ENCODE measurements at places on chromosomes 13 and 19.

DNA sequence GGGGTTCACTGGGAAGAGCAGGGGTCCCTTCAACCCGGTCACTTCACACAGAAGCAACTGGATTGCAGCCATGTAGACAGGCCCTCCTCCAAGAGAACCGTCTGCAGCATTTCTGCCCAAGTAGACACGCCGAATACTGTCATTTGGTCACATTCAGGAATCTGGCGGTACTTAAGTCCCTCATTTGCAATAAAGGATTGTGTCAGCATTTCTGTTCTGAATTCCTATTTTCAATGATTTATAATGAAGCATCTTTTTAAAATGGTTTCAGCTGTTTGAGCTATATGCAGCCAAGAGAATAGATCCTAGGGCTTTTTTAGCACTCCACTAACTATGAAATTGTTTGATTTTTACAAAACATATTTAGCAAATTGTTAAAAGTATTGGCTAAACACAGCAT is 143.5 kb upstream of the SOX1 start:
- no peak for DNase-seq

DNA sequence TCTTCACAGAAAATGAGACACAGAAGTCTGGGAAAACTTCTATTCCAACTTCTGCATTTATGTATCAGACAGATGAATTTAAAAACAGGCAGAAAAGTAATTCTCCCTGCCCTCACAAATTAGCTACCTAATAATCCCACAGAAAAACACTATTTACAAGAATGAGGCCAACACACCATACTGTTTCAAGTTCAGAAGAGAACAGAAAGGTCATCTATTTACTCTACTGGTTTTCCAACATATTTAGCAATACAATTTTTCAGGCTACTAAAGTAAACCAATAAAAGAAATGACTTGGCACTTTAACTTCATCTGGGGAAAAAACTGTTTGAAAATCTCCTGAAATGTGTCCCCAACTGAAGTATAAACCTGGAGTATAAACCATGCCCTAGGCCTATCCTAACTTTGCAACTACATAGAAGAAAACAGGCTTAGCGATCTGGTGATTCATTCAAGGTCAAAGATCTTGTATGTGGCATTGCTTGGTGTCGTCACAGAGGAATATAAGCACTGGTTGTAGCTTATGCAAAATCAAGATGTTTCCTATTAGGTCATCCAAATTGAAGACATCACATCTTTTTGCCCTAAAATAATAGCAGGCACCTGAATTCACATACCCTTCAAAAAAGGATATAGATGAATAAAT is 20.1 kb upstream of the EBPL start:
- no peak for DNase-seq

- DNase-seq: no peak
Measured at GRCh38 chr13:106774621-106775020, 206.7 kb upstream of the ARGLU1 start.

DNA sequence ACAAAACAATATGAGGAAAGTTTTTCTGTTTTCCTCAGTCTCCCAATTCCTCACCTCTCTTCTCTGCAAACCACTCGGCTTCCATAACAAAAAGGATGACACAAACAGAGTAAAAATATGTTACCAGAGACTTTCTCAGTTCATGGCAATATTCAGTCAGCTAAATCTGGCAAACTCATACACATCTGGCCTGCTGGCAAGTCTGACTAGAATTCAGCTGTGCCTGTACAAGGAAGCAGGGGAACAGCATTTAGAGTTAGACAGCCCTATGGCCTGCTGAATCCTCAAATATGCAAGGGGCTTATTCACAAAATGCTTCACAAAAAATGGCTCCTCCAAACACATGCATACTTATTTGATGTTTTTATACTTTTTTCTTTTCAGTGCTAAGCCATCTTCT is 227.8 kb downstream of the ENOX1 start:
- no peak for DNase-seq

- DNase-seq: no peak
Measured at GRCh38 chr13:76687467-76687866, 198.7 kb downstream of the KCTD12 start.

DNA sequence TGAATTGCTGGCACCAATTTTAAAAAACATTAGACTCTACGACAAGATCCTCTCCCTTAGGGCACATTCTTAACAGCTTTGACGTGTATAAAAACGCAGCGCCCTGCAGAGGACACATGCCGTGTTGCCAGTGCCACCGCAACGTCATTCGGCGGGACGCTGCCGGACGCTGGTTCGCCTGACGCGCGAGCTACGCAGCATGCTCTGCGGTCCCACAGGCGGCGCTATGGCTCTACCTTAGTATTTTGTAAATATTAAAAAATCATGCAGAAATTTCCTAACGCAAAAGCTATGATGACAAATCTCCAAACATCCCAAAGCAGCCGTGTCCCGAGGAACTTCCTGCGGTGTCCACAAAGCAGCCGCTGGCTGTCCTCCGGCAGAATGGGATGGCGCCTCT is 4.2 kb upstream of the ADPRHL1 start:
- no peak for DNase-seq

- DNase-seq: no peak
Measured at GRCh38 chr13:99636306-99636705, 135.0 kb downstream of the TM9SF2 start.

DNA sequence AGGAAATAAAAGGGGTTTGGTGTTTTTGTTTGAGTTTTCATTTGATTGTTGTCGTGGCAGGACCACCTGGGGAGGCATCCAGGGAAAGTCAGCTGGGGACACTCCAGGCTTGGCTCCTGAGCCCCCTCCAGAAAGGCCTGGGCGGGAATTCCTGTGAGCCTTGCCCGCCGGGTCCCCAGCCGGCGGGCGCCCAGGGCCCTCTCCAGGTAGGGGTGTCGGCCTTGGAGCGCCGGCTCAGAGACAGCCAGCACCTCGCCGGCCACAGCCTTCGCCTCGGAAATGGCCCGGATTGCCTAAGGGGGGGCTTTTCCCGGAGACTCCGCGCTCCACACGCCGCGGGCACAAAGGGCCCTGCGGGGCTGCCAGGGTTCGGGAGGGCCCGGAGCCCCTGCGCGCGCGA is 125.0 kb downstream of the TNFRSF19 start:
- no peak for DNase-seq

DNA sequence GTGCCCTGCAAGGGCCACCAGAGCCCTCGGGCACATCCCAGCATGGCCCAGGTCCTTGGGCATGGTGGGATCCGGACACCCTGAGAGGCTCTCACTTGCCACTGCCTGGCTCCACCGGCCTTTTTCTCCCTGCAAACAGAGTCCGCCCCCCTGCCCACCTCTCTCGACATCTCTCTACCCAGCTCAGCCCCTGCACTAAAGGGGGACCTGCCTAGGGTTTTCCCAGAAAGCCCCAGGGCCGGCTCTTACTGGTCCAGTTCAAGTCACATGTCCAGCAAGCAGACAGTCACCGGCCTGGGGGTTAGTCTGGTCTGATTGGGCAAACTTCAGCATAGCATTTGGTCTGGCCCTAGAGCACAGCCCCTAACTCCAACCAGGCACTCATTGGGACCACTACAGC is 52.9 kb downstream of the SMARCA4 start:
- no peak for DNase-seq

- no peak for DNase-seq
Measured at GRCh38 chr13:84192125-84192524, 309.9 kb upstream of the SLITRK1 start.

- DNase-seq: peak; percentile 4
Measured at GRCh38 chr19:55075371-55075998, at the start of gene EPS8L1. EPS8L1 (plus strand) TSS chr19:55075869; CDS start chr19:55076445, 576 bp downstream.

DNA sequence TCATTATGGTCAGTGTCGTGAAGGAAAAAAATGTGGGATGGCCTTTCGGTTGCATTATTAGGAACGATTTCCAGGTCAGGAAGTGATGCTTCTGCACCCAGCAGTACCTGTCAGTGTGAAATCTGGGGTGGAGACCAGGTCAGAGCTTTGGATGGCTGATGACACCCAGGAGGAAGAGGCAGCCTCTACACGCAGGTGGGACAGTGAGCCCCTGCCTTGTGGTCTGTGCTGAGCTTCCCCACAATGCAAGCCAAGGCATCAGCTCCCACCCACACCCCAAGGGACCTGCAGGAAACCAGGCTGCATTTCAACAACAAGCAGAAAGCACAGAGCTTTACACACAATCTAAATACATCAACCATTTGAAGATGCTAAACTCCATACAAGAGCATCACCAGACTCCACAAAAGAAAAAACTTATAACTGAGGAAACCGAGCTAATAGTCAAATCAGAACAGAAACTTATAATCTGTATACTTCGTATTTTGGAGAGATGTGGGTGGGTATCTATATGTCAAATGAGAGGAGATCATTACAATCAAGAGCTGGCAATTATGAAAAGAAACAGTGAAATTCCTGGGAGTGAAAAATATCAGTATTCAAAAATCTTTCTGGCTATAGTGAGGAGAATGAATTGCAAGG is 130.1 kb downstream of the ZDHHC20 start:
- no peak for DNase-seq

DNA sequence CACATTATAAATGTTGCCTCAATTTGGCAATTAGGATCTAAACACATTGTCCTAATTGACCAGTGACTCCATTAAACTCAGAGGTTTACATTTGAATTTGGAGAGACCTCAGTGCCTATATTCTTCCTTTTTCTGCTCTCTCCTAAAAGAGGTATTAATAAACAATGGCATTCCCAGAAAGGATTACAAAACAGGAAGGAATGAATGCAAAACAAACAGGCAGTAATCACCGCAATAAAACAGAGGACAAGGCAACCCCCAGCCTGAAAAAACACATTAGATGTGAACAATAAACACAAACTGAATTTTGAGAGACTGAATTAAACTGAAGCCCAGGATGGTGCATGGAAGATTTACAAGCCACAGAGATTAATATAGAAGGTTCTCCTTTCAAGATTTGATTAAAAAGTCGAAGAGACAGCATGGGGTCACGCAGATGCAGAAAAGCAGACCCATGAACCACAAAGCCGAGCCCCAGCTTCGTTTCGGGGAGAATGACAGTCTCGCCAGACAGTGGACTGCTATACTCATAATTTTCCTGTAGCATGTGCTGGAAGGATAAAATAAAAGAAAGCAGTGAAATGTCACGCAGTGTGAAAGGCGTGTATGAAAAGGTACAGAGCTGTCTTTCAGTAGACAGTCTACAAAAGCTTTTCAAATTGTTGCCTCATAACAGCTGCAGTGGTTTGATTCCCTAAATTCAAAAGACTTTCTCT is 503.0 kb downstream of the LIG4 start:
- DNase-seq: no peak

DNA sequence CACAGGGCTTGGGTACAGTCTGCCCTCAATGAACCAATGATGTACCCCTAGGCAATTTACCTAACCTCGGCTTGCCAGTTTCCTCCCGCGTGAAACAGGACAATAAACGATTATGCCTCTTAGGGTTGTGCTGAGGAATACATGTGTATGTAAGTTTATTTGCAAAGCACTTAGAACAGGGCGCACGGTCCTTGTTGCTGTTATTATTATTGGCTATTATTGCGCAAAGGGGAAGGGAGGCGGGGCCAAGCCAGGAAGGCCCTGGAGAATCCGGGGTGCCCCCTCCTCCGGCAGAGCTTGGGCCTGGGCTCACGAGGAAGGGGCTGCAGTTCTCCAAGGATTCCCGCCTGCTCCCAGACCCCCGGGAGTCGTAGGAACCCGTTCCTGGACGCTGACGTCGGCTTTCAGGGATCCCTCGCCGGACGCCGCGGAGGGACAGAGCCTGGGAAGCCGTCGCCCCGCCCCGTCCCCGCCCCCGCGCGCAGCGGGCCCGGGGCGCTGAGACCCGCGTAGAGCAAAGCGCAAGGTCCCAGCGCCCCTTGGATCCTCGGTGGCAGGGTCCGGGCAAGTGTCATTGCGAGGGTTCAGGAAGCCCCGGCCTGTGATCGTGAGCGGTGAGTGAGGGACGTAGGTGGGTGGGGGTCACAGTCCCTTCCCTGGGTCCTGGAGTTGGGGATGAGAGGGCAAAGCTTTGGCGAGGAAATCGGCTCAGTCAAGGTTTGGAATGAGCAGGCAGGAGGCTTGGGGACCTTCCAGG is at the start of gene TMEM91:
Gene TMEM91 (plus strand): TSS at position 293 of the 757 bp plus-strand sequence. CDS start 1,777 bp downstream, outside the sequence.
- DNase-seq: no peak

- no peak for DNase-seq
Measured at GRCh38 chr13:28043224-28043623, 54.7 kb upstream of the URAD start.

DNA sequence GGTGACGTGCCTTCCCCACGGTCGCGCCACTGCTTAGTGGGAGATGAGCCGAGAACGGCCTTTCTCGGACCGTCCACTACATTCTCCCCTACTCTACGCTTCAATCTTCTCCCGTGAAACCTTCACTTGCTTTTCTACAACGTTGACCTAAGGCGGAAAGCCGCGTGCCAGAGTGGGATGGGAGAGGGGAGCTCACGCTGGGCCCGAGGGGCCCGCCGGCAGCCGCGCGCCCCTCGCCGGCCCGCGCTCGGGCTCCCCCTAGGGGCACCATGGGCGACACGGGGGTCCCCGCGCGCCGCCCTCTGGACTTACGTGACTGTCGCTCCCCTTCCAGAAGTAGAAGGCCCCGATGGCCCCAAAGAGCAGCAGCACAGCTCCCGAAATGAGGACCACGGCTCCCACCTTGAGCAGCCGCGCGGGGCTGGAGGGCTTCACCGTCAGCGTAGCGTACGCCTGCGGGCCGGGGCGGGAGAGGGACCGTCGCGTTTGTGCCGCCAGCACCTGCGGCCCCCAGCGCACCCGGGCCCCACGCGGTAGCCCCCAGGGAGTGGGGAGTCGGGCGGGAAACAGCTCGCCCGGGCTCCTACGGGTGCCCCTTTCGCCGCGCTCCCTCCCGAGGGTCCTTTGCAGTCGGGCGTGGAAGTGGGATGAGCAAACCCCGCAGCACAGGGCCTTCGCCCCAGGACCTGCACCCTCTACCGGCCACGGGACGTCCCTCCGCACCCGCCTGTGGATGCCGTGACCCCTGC is 727 bp downstream of the CNMD start:
- no peak for DNase-seq

GRCh38 chr19:18795540-18795939 is 4.4 kb upstream of the COMP start:
- DNase-seq: no peak

- no peak for DNase-seq
Measured at GRCh38 chr19:44212866-44213346, 574 bp downstream of the ZNF227 start.

DNA sequence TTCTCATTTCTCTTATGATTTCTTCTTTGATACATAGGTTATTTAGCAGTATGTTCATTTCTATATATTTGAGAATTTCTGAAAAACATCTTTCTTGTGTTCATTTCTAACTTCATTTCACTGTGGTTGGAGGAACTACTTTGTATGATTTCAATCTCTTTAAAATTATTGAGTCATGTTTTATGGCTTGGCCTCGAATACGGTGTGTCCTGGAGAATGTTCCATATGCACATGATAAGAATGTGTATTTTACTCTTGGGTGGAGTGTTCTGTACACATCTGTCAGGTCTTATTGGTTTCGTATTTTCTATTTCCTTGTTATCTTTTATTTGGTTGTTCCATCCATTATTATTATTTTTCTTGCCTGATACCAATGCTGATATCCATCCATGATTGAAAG is 22.9 kb downstream of the DNM2 start:
- DNase-seq: no peak
